ENCODE measurements at places on chromosomes 5 and 9.

DNA sequence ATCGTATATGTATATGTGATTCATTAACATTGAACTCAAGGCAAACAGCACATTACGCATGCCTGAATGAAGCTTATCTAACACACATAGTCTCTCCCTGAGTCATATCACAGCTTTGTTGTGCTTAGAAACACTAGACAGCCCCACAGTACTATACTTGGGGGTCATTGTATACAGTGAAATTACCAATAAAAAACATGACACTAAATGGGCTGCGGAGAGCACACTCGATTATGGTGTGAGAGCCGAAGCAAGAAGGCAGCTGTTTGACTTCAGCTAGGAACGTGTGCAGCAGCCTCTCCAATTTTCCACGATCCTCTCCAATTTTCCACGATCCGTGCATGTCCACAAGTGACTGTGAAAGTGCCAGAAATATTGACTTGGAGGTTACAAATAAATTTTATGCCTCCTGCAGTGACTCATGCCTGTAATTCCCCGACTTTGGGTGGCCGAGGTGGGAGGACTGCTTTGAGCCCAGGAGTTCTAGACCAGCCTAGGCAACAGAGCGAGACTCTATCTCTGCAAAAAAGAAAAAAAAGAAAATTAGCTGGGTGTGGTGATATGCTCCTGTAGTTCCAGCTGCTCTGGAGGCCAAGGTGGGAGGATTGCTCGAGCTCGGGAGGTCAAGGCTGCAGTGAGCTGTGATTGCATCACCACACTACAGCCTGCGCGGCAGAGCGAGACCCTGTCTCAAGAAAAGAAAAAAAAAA lies 102.4 kb downstream of the DAPK1 start:
- no peak for DNase-seq

GRCh38 chr9:75775166-75775565 lies 115.3 kb upstream of the PCSK5 start:
- no peak for DNase-seq

GRCh38 chr5:113181853-113182490 lies 205.4 kb downstream of the DCP2 start:
- DNase-seq: no peak

DNA sequence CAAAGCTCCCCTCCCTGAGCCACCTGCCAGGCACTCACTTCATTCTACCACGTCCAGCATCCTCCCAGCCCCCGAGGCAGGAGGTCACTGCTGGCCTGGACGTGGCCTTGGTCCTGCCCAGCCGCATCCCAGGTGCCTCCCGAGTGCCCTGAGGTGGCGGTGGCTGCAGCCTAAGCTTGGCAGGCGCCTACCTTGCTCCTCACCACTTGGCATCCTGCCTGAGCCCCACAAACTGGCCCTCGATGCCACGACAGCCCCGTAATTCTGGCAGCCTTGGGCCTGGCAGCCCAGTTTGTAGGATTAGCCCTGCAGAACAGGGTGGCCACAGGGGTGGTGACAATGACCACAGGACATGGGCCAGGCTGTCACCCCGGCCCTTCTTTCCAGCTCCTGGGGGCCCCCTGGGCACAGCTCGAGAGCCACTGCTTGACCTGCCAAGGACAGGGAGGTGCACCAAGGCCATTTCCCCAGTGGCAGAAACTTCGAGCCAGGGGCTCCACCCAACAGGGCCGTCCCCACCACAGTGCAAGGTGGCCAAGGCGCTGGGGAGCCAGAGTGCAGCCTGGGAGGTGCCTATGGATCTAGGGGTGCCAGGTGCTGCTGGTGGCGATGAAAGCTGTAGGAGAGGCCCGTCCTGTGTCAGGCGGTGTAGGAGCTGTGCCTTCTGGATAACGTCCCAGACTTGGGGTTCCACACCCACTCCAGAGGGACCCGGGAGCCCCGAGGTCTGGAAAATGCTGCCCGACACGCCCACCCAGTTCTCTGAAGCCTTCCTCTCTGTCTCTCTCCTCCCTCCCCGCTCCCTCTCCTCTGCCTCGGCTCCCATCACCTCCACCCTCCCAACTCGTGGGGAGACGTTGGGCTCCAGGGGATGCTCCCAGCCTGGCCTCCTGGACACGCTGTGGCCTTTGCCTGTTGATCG lies 18.4 kb downstream of the NKD2 start:
- DNase-seq: no peak

DNA sequence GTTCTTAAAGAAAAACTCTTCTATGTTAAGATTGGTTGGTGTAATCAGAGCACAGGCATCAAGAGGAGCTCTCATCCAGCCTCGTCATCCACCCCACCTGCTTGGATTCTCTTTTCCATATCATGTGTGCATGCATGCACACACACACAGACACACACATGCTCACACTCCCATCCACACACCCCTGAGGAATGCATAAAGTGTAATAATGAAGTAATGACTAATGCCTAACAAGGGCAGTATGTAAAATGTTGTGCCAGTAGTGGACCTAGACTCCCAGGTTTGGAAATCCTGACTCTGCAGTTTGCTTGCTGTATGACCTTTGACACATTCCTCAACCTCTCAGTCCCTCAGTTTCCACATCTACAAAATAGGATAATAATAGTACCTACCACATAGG lies 280.0 kb upstream of the ANKRD55 start:
- no peak for DNase-seq

Measured in coronary artery (tissue), 2 donors.